Ammon's horn (tissue), 1 donor: ENCODE measurements at places on chromosomes 1 and 21.

- DNase-seq: no peak
Measured at GRCh38 chr1:154755858-154756730, 114.0 kb downstream of the KCNN3 start.

- DNase-seq: no peak
Measured at GRCh38 chr21:15373941-15374340, 309.1 kb upstream of the NRIP1 start.

GRCh38 chr1:115084902-115085511 lies 4.3 kb downstream of the TSPAN2 start:
- no peak for DNase-seq

GRCh38 chr1:96962216-96962615 lies 240.6 kb downstream of the PTBP2 start:
- no peak for DNase-seq

DNA sequence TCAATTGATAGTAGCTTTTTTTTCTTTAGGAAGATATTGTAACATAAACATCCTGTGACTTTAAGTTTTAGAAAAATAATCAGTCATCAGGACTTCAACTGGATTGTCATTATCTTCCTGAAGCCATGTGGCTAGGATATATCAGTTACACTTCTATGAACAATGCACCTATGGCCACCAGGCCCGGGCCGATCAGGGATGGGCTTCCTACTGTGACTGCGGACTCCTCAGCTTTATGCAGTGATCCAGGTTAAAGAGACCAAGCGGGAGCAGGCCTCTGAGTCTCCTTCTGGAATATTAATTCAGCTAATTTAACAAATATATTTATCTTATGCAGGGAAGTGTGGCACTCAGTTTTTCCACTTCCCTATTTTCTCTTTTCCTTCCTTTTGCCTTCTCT lies 200.6 kb downstream of the ADGRL2 start:
- no peak for DNase-seq

GRCh38 chr1:115534106-115534505 lies 107.7 kb upstream of the VANGL1 start:
- DNase-seq: no peak

DNA sequence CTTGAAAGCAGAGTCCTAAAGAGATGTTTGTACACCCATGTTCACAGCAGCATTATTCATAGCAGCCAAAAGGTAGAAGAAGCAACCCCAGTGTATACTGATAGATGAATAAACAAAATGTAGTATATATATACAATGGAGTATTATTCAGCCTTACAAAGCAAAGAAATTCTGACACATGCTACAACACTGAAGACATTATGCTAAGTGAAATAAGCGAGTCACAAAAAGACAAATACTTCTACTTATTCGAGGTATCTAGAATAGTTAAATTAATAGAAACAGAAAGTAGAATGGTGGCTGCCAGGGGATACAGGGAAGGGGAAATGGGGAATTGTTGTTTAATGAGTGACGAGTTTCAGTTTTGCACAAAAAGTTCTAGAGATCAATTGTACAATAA lies 23.5 kb downstream of the COP1 start:
- no peak for DNase-seq

DNA sequence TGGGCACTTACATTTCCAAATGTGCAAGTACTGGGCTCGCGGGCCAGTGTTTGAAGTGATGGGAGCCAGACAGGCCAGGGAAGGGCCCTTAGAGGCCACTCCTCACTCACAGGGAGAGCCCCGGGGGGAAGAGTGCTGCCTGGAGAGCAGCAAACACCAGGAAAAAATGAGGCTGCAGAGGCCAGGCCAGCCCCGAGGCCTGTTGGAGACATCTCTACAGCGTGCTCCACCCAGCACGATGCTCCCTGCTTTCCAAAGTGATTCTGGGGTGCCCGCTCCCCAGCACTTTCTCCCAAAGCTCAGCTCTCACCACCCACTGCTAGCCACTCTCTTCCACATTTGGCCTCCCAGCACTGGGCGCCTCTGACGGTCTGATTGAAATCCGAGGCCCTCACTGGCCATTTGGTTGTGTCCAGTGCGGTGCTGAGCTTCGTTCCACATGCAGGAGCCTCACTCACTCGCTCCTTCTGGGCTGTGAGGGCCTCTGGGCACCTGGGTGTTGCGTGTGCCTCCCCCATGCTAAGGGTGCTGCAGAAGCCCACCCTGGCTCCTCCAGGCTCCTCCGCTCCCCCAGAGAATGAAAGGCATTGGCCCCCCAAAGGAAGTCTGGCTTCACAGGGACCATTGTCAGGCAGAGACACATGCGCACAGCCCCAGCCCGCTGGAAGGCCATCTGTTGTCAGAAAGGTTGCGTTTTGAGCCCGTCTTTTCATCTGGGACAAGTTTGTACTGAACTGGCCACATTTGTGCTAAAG lies 385.4 kb upstream of the VAMP3 start:
- DNase-seq: no peak

DNA sequence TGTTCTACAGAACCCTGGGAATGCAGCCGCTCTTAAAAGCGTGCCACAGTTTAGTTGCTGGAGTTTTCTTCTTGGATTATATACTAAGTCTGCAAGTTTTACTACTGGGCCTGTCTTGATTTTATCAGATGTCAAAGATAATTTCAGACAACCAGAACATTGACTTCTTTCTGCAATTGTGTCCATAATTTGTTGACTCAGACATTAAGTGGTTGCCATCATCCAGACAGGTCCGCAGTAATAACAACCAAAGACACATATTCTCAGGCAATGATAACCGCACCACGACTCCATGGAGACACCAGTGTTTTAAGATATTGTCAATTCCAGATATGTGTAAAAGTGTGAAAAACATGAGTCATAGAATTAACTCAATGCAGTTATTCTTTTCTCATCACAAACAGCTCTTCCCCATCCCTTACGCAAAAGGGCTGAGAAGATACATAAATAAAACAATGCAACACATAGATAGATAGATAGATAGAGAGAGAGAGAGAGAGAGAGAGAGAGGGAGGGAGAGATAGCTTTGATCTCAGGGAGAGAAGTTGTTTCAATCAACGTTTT lies 90.4 kb upstream of the FMN2 start:
- DNase-seq: no peak

GRCh38 chr1:43152866-43153265 lies 19.2 kb downstream of the EBNA1BP2 start:
- no peak for DNase-seq

- no peak for DNase-seq
Measured at GRCh38 chr1:9653491-9654050, 2.0 kb downstream of the PIK3CD start.

- DNase-seq: peak; percentile 61
Measured at GRCh38 chr1:117093091-117093534, 28.4 kb downstream of the TRIM45 start.

- no peak for DNase-seq
Measured at GRCh38 chr1:211339631-211340041, 13.0 kb downstream of the TRAF5 start.

- no peak for DNase-seq
Measured at GRCh38 chr21:42722153-42722552, 68.7 kb downstream of the PDE9A start.

GRCh38 chr1:44988531-44989156 lies 2.2 kb upstream of the EIF2B3 start:
- no peak for DNase-seq

DNA sequence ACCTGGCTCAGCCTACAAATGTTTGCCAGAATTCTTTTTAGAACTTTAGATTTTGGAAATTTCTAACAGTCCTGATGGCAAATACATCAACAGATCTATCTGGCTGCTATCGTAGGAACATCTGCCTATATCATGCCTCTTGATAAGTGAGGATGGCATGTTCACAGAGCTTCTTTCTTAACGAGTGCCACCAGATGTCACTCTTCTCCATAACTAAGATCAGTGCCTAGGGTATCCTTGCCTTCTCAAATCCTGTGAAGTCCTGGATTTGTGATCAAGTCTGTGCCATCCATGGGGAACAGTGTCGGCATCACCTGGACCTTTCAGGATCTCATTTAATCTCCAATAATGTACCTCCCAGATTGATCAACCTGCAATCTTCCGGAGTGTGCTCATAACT lies 36.5 kb upstream of the CD5L start:
- DNase-seq: peak; percentile 49
